ENCODE measurements at places on chromosomes 11 and 22.

DNA sequence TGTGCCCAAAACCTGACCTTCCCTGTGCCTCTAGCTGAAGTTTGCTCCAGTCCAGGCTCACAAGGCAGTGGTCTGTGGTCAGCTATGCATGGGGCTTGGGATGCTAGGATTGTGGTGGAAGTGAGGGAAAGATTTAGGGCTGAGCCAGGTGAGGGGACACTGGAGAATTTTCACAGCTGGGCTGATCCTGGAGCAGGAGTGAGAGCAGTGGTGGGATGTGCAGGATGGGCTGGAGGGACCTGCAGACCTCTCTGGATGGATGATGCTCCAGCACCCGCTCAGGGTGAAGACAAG lies 23.9 kb upstream of the KDM2A start:
- no peak for DNase-seq

- no peak for DNase-seq
Measured at GRCh38 chr11:96778272-96778671, 388.5 kb downstream of the JRKL start.

DNA sequence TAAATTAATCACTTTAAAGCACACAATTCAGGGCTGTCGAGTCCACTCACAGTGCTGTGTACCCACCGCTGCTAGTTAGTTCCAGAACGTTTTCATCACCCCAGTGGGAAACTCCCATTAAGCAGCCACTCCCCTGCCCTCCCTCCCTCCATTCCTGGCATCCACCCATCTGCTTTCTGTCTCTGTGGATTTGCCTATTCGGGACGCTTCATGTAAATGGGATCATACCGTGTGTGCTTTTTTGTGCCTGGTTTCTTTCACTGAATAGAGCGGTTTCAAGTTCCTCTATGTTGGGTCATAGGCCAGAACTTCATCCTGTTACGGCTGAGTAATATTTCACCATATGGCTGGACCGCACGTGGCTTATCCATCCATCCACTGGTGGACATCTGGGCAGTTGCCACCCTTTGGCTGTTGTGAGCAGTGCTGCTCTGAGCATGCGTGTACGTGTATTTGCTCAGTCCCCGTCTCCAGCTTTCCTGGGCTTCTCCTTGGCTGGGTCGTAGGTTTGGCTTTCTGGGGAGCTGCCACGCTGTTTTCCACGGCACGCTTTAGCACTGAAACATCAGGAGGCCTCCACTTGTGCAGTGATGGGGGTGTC lies 30.1 kb downstream of the ARHGAP8 start:
- no peak for DNase-seq

- no peak for DNase-seq
Measured at GRCh38 chr22:41772645-41773044, 27.8 kb upstream of the CCDC134 start.

GRCh38 chr11:72570893-72571661 lies 103.1 kb downstream of the PDE2A start:
- DNase-seq, result no peak

- DNase-seq, result no peak
Measured at GRCh38 chr22:48863965-48864528, 963.6 kb downstream of the BRD1 start.

DNA sequence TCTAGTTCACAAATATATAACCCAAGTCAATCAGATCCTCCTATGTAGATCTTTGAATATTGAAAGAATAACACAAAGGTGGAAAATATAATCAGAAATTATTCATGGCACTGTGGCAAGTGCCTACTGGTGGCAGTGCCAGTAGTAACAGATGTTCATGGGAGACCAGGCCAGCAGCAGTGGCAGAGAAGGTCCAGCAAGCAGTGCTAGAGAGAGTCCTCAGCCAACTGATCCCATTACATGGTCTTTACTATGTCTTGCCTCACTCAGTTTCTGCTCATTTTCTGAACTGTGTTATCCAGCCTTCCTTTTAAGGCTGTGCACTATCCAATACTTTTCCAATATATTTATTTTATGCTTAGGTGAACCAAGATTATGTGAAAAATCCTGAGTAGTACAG lies 124.9 kb downstream of the MRTFA start:
- no peak for DNase-seq

DNA sequence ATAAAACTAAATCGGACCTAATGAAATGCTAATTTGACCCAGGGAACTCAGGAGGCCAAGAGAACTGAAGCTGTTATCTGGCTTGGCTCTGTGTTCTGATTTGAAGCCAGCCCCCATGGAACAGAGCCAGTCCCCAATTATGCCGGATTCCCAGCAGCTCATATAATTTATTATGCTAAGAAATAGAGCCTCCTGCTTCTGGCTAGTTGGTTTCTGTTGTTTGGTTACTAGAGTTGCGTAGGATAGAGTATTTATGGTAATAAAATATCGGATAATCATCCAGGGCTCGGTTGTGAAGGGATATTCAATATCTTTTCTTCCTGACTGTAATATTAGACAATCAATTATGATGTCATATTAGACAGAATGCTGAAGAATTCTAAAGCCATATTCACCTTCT lies 120.4 kb upstream of the TTC12 start:
- peak; percentile 81 for DNase-seq

DNA sequence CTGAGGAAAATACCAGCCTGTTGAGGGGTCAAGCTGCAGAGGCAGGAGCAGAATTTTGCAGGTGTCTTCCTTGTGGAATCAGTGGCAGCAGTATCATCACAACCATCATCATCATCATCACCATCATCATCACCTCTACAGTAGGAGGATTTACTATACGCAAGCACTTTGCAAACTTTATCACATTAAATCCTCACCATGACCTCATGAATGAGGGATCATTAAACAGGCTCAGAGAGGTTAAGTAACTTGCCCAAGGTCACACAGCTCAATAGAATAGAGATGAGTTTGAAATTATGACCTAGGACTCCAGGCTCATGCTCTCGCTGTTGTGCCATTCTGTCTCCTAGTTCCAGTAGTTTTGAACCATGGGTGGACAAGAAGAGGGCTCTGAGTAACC lies 25.6 kb downstream of the PTPN5 start:
- DNase-seq, result no peak

GRCh38 chr11:128504486-128504885 lies 82.9 kb downstream of the ETS1 start:
- no peak for DNase-seq

DNA sequence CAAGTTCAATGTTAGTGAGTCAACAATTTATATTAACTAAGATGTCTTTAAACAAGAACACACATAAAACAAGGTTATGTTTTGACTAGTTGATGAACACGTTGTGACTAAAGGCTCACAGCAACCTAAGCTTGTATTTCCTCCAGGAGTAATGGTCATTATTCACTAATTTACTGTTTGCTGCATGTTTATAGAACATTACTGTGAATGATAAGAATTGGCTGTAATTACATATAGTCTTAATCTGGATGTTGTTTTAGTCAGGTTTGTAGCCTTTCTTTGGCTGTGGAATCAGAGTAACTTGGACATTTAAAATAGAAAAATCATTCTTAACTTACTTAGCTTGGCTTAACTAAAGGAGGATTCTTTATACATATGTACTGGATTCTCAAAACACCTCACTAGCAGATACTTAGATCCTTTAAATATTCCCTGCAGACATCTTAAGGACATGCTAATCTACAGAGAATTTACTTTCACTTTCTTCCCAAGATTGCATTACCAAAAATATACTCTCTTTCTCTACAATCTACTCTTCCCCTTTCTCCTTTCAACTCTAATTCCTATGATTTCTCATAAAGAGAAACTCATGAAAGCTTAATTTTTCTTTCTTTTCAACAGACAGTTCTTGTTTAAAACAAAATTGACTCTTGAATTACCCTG lies 319.7 kb upstream of the CTSC start:
- no peak for DNase-seq

DNA sequence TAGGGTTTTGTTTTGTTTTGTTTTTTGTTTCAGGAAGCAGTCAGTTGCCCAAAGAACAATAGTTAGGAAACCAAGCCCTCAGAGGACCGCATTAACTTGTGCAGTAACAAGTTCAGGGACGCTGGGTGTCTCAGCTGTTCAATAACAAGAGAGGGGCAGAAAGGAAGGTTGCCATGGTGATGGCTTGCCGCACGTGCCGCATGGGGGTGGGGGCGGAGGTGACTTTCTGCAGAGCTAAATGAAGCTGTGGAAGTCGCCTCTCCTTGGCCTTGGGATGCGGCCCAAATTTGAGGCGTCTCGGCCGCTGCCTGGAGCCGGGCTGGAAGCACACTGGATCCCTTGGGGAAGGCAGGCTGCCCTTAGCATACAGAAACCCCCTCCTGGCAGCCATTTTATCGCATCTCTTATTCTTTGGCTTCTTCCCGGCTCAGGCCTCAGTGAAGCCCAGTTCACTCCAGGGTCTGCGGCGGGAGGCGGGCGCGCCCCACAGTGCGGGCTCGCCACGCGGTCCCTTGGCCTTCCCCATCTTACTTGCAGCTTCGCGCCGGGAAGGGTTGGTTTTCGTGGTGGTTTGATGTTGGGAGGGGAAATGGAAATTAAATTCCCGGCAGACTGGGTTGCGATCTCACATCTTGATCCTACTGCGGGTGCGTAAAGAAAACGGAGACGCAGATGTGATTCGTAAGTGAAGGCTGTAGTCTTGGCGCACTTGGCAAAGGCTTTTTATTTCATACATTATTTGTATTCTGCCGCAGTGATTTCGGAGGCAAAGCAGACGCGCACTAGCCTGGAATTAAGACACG lies 94.3 kb downstream of the SLC17A6 start:
- DNase-seq, result peak; percentile 90

DNA sequence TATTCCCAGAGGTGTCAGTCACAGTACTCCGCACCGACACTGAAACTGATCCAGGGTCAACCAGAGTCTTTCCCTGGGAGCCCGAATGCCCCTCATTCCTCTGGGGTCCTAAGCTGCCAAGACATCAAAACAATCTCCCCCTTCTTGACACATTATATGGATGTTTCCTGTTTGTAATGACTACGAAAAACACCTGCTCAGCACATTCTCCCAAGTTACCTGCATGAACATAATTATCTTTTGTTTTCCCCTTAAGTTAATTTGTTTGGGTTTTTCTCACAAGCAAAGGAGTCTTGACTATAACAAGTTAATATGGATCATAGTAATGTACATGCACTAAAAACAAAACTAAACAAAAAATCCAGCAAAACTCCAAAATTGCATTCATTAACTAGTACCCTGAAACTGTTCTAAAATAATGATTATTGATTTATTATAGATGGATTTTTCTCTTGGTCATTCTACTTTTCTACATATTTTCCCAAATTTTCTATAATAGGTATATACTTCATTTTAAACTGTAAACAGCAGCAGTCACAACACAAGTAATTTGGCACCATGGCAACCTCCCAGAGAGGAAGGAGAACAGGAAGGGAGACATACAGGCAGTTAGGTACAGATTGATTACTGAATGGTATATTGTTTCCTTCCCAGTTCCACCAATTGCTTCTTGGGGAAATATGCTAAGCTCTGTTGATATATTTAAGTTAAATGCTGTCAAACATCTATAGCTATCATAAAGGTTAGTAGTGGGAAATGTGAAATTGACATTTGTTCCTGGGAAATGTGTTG lies 631.5 kb downstream of the METTL15 start:
- DNase-seq, result no peak

DNA sequence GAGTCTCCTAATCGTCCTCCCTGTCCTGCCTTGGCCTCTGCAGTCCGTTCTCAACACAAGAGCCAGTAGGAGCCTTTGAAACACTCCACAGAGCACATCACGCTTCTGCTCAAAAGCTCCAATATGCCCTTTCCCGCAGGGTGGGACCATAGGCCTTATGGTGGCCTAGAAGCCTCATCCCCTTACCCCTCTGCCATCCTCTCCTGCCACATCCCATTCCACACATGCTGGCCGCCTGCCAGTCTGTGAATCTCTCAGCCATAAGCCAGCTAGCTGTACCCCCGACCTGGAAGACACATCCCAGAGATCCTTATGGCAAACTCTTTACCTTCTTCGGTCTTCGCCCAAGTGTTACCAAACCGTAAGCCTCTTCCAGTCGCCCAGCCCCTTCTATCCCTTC lies 157.8 kb downstream of the ENTHD1 start:
- DNase-seq, result no peak

DNA sequence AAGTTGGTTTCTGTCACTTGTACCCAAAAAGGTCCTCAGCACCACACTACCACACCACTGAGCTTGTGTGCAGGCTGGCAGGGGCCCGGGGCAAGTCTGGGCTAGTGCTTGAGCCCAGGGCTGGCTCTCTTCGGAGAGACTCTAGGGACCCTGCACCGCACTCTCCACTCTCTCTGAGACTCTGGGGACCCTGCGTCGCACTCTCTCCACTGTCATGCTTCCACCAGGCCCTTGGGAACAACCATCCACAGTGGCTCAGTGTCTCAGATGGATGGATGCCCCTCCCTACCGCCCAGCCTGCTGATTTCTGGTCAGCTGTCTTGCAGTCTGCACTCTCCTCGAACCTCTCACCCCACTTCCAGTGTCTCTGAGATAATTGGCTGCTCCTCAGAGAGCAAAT lies 2.0 kb upstream of the SBF1 start:
- DNase-seq, result no peak

DNA sequence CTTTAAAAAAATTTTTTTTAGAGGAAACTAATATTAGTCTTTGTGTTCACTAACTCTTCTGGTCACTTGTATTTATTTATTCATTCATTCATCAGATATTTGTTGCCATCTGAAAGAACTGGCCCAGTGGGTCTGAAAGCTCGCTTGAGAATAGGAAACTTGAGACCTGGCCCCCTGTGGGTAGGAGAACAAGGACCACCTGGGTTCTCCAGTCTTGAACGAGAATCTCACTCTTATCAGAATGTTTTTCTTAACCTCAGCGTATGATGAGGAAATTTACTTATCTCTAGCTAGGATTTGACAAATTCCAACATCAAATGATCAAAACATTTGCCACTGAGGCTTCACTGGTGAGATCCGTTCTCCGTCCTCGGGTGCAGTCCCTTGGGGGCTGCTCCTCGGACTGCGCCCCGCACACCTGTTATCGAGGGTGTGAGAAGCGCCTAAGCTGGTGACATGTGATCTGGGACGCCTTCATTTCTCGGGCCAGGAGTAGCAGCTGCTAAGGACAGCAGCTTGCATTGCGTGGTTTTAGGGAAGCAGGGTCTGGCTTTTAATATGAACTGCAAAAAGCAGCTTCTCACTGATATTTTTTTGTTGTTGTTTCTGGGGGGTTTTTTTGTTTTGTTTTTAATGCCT lies 6.3 kb downstream of the C22orf31 start:
- peak; percentile 49 for DNase-seq

- DNase-seq, result peak; percentile 73
Measured at GRCh38 chr11:111602865-111603610, 789 bp downstream of the SIK2 start.

GRCh38 chr11:36333468-36333867 lies 37.4 kb downstream of the PRR5L start:
- DNase-seq, result no peak

GRCh38 chr11:118900535-118901384 lies 17.1 kb downstream of the CXCR5 start:
- DNase-seq, result no peak

DNA sequence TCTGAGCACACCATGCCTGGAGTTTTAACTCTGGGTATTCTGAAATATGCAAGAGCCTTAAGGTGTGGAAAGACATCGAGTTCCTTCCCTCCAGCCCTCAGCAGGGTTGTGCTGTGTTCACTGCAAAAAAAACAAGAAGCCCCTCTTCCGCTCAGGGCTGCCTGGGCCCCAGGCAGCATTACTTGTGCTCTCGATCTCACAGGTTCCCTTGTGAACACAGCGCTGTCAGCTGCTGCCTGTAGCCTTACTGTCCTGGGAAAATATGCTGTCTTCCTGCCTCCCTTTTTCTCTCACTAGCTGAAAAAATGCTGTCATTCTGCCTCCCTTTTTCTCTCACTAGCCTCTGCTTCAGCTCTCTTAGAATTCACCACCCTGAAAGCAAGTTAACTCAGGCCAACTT lies 15.7 kb upstream of the TENM4 start:
- DNase-seq, result no peak

GRCh38 chr11:100878474-100878873 lies 191.4 kb downstream of the ARHGAP42 start:
- DNase-seq, result no peak

- no peak for DNase-seq
Measured at GRCh38 chr11:21494946-21495345, 697.9 kb upstream of the ANO5 start.

Data from right hindlimb (tissue), 1 donor.